CD8-positive, alpha-beta T cell (primary cell): ENCODE measurements at places on chromosomes 1 and 21.

- DNase-seq = no peak
Observed at GRCh38 chr1:28535180-28535579, 17.7 kb upstream of the TRNAU1AP start.

DNA sequence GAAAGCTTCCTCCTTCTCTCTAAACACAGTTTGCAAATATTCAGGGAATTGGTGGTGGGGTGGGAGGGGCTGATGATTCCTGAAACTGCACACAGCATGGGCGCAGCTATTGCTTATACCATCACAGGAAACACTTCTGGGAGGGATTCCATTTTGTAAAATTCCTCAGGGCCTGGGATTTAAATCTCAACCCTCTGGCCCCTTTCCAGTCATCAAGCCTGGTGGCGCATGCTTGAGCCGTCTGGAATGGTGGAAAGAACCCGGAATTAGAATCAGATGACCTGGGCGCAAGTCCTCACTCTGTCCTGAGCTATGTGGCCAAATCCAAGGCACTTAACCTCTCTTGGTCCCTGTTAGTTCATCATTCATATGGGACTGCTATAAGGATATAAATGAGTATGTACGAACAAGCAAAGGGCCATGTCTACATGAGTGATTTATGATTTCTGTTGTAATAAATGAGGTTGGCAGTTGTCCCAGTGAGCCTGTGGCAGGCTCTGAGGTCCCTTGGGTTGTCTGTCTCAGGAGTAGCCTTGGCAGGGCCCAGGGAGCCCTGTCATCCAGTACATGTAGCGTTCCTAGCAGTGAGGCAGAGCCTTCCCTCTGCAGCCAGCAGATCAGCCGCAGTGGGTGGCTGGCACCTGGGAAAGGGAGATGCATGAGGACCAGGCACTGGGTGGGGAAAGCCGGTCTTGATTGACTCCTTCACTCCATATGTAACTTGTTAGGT, 72.0 kb downstream of the MAN1C1 start:
- no peak for DNase-seq

DNA sequence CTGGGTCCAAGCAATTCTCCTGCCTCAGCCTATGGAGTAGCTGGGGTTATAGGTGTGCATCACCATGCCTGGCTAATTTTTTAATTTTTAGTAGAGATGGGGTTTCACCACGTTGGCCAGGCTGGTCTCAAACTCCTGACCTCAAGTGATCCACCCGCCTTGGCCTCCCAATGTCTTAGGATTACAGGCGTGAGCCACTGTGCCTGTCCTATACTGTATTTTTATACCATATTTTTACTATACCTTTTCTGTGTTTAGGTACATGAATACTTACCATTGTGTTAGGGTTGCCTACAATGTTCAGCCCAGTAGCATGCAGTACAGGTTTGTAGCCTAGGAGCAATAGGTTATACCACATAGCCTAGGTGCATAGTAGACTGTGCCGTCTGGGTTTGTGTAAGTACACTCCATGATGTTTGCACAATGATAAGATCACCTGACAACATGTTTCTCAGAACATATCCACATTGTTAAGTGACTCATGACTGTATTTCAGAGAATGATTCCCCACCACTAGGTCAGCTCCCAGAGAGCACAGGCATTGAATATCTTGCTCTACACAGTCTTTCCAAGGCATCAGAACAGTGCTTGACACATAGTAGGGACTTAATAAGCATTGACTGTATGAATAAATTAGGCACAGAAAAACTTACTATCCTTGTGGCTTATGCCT, 6.0 kb upstream of the CITED4 start:
- DNase-seq = no peak

DNA sequence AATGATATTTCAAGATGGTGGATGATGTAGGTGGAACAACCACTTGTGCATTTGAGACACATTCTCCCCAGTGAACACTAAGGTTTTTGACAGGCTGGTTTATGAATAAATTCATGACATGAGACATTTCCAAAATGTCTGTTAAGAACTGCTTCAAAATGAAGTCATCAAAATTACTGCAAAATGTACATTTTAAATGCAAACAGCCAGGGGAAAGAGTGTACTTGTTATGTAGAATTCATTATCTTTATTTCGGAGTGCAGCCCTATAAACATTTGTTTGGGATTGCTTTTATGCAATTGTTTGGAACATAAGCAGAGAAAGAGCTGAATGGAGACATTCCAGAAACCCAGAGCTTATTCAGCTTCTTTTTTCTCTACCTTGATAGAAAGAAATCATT, 49.5 kb downstream of the DSCAM start:
- no peak for DNase-seq

- peak; percentile 31 for DNase-seq
Observed at GRCh38 chr1:158121604-158122254, 59.0 kb upstream of the CD1D start.

- peak; percentile 8 for DNase-seq
Observed at GRCh38 chr1:23282957-23283356, 61.1 kb downstream of the HNRNPR start.

GRCh38 chr1:18778437-18778836, 81.0 kb downstream of the TAS1R2 start:
- no peak for DNase-seq

- DNase-seq = no peak
Observed at GRCh38 chr1:176450526-176450925, 12.4 kb upstream of the PAPPA2 start.

DNA sequence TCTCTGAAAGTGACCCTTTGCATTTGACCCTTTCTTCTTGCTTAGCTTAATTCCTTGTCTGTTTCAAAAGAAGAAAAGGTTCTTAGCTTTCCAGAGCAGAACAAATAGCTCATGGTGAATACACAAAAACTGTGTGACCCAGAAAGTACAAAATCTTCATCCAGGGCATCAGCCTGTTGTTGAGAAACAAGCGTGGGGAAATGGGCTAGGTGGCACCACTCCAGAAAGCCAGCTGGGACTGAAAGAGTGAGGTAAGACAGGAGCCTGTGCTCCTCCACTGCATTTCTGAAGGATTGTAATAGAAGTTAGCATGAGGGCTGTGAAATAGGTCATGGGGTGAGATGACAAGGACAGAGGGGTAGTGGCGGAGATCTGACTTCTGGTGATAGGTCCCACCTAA, 45.8 kb downstream of the CYP2J2 start:
- no peak for DNase-seq

DNA sequence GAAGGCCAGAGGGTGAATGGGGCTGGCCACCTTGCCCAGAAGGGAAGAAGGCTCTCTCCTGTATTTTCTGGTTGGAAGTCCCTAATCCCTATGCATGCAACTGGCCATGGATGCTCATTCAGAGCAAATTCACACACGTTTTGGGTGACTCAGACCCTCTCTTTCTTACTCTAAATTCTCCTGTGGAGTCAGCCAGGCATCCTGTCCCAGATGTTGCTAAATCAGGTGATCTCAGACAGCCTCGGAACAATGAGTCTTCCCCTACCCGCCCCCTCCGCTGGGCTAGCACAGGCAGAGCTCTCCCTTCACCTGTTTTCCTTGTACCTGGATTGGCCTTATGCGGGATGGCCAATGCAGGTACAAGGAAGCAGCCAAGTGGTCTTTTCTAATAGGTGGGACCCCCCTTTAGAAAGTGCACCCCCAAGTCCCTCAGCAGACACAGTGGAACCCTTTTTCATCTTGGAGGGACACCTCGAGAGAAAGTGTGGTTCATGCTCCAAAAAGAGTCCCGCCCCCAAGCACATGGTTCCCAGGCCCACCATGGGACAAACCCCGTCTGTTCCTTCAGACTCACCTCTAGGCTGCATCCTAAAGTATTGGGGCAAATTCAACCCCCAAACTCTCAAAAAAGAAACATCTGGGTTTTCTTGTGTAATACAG, 8.6 kb downstream of the S100A6 start:
- DNase-seq = no peak

DNA sequence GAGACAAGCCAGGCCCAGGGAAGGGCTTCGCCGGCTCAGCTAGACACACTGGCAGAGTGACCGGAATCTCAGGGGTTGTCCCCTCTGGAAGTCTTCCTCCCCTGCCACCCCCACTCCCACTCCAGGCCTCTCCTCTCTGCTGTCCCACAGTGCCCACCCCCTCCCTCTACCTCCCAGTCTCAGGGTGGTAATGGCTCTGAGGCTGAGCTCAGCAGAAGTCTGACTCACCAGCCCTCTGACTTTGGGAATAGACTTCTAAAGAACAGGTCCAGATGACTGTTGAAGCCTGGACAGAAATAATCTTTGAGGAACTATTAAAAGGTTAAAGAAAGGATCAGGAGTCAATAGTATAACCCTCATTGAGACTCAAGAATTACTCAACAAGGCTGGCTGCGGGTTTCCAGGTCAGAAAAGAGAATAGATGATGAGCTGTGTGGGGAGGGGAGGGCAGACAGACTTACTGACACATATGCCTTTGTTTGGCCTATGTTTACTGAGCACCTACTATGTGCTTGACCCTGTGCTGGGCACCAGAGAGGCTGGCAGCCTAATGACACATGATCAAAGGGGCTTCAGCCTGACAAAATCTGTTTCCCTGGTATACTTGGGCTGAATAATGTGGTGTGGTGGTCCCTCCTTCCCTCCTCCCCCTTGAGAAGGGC, 8.2 kb downstream of the HCRTR1 start:
- no peak for DNase-seq

DNA sequence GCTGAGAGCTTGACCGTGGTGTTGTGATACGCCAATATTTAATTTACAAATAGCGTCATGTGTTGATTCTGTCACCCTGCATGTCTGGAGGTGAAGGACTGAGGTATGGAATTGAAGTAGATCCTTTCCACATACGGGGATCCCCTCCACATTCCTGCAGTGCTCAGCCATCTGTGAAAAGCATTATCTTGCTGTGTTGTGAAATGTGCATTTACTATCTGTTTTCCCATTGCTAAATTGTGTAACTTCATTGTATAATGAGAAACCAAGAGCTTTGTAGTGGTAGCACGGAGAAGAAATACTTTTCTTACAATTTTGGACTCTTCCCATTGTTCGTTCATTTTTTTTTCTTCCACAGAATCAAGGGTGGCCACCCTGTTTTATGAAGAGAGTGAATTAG, 577.3 kb upstream of the ZP4 start:
- no peak for DNase-seq

DNA sequence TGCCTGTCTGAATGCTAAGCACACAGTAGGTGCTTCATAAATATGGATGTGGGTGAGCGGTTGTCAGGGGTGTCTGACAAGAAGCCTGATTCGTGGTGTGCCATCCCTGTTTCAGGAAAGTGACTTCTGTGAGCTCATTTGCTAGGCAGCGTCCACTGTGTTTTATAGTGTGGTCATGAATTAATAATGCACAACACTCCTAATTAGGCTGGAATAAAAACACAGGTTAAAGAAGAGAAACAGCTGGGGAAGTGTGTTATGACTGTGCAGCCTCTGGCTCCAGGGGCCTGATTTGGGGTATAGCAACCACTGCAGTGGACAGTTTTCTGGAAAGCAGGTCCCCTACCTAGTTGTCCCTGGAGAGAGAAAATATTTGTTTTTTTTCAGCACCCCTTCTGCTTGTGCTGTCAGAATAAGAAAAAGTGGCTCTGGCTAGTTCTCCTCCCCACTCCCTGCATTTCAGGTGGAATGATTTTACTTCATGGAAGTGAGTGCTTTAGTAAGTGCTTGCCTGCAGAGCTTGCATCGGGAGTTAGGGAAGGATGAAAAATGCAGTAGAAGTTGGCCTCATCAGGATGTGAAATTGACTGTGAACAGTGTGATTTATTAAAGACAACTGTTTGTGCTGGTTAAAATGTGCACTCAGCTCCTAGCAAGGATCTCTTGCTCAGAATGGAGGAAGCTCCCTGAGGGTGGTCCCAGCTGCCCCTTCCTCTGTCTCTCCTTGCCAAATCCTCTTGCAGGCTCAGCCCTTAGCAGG, 333.8 kb downstream of the HHAT start:
- no peak for DNase-seq

DNA sequence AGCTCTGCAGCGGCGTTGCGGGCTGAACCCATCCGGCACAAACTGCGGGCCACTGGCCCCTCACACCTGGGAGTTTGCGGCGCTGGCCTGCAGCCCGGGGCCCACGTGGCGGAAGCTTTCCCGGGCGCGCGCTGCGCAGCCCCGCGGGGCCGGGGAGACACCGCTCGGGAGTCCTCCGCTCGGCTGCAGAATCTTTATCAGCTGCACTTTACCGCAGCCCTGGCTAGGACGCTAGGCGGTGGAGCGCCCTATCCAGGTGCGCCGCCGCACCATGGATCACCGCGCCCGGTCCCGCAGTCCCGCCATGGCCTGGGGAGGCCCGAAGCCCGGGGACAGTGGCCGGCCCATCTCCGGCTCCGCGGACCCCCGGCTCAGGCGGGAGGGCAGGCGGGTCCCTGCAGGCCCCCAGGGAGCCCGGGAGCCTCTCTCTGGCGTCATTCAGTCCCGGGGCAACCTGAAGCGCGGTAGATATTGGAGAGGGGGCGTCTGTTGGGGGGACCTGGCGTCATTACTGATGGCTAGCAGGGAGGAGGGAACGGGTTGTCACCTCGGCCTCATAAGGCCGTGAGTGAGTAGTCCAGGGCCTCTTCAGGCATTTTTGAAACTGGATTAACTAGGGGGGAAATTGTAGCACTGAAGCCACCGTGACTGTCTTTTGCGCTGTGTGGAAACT, 5.7 kb upstream of the OLIG2 start:
- no peak for DNase-seq

DNA sequence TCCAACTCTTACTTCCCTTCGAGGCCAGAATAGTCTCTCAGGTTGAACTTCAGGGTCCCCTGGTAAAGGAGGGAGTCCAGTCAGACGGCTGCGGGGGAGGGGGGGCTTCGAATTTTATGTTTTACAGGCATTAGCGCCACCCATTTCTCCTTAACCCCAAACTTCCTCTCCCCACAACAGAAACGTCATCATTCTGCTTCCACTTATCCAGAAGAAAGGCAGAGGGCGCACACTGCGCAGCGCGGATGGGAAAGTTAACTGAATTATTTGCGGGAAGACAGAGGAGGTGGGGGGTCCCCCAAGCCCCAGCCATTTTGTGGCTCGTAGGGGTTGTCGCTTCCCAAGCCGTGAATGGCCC, 529 bp upstream of the PRMT2 start:
- no peak for DNase-seq

GRCh38 chr1:223665592-223666312, at the start of gene CAPN8:
Gene CAPN8 (minus strand): TSS chr1:223665701. CDS start chr1:223665646, 55 bp downstream.
- no peak for DNase-seq

- DNase-seq = no peak
Observed at GRCh38 chr1:12466816-12467215, 151.2 kb downstream of the DHRS3 start.

GRCh38 chr1:38662126-38662525, 197.4 kb downstream of the RRAGC start:
- no peak for DNase-seq

DNA sequence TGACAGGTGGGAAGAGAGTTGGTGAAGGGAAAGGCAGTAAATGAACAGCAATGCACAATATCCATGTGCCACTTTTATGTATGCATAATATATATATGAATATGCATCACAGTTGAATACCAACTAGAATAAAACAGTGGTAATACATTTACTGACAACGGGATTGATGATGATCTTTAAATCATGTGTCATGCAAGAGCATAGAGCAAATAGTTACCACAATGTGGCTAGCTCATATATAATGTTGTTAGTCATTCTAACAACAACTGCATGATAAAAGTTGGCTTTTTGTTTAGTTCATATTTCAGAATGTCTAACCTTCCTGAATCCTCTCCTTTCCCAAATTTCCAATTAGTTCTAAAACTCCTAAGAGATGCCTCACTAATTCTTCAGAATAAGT, 46.4 kb downstream of the GORAB start:
- no peak for DNase-seq

- no peak for DNase-seq
Observed at GRCh38 chr1:212994926-212995325, 20.7 kb downstream of the ANGEL2 start.

GRCh38 chr1:208054485-208054884, 143.6 kb upstream of the CD34 start:
- no peak for DNase-seq
